ENCODE measurements at places on chromosomes 7 and 10. TPM values are rescaled to one million over a fixed set of nuclear protein-coding genes. Genes with fewer than 3 reads are reported as not detected.

ABCC2 gene
- 0.53 TPM for total RNA-seq

NFKB2 gene
- 6.8 TPM for total RNA-seq

VWDE gene
- 3.6 TPM for total RNA-seq

FGFBP3 gene
- total RNA-seq: 0.26 TPM

JAKMIP3 gene
- under 0.01 TPM for total RNA-seq

KCNMA1 gene
- total RNA-seq: 16.3 TPM

SLC39A12 gene
- not detected for total RNA-seq

SLC26A3 gene
- not detected for total RNA-seq

ASZ1 gene
- total RNA-seq: not detected

MUC12 gene
- total RNA-seq: under 0.01 TPM

OPALIN gene
- not detected for total RNA-seq

TRAPPC14 gene
- total RNA-seq: 3.4 TPM

CTBP2 gene
- 123 TPM for total RNA-seq

ANXA8L1 gene
- total RNA-seq: 60.6 TPM

DNTT gene
- not detected for total RNA-seq

SP8 gene
- not detected for total RNA-seq

MYH16 gene
- total RNA-seq: 0.53 TPM

FAM221A gene
- total RNA-seq: 2.6 TPM

NKX6-2 gene
- not detected for total RNA-seq

SMO gene
- total RNA-seq: 5.0 TPM

AKR1C8 gene
- not detected for total RNA-seq

NEBL gene
- total RNA-seq: 18.7 TPM

FAM3C gene
- total RNA-seq: 41.9 TPM

TUBAL3 gene
- 0.26 TPM for total RNA-seq

CCDC146 gene
- total RNA-seq: 2.1 TPM

CALY gene
- total RNA-seq: not detected

SFMBT2 gene
- total RNA-seq: under 0.01 TPM

INTS1 gene
- total RNA-seq: 21.6 TPM

ERVW-1 gene
- not detected for total RNA-seq

SIRT1 gene
- 9.9 TPM for total RNA-seq

PCLO gene
- 3.8 TPM for total RNA-seq

FBXL13 gene
- total RNA-seq: 0.26 TPM

HOXA10 gene
- not detected for total RNA-seq

CXCL12 gene
- under 0.01 TPM for total RNA-seq

ST8SIA6 gene
- total RNA-seq: 0.53 TPM

SPDYE18 gene
- 0.13 TPM for total RNA-seq

MRLN gene
- not detected for total RNA-seq

MAT1A gene
- total RNA-seq: not detected

ATXN7L1 gene
- total RNA-seq: 4.2 TPM

KIF11 gene
- total RNA-seq: 1.3 TPM

EEPD1 gene
- 2.3 TPM for total RNA-seq

RASSF4 gene
- total RNA-seq: 0.51 TPM

Measured in bronchial epithelial cell (primary cell).